Skeletal muscle cell (primary cell): ENCODE measurements at places on chromosomes 11 and 22.

DNA sequence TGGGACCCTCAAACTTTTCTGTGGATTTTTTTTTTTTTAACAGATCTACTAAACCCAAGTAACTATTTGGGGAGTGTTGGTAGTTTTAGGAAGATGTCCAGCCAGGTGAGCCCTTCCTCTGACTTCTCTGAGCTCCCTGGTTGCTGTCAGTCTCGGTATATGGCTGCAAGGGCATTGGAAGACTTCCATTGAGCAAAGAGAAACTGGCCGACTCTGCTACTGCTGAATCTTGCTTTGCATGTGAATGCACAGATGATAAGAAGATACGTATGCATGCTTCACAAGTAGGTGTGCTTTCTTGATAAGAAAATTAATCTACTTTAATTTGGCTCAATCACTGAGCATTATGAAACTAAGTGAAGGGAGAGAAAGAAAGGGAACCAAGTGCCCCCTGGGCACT, 51.1 kb downstream of the BARX2 start:
- no peak for DNase-seq

GRCh38 chr11:47583844-47584243, 2.6 kb upstream of the FAM180B start:
- no peak for DNase-seq

GRCh38 chr11:9462172-9462799, 1.5 kb downstream of the ZNF143 start:
- DNase-seq = no peak

DNA sequence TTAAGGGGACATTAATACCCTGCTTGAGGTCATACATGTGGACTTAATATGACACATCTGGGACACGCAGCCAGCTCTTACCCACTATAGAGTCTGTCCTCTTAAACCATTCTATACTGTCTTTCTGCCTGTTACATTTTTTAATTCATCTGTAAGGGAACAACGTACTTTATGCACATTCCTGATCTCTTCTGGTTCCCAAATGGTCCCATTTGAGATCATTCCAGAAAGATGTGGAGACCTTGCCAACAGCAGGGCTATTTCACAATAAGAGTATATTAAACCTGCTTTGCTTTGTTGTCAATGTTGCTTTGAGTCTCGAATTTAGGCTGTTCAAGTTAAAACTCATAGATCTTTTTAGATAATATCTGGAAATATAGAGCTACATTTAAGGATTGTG, 332.2 kb upstream of the RAG2 start:
- no peak for DNase-seq

GRCh38 chr22:47474464-47474863, 712.0 kb downstream of the TBC1D22A start:
- no peak for DNase-seq

DNA sequence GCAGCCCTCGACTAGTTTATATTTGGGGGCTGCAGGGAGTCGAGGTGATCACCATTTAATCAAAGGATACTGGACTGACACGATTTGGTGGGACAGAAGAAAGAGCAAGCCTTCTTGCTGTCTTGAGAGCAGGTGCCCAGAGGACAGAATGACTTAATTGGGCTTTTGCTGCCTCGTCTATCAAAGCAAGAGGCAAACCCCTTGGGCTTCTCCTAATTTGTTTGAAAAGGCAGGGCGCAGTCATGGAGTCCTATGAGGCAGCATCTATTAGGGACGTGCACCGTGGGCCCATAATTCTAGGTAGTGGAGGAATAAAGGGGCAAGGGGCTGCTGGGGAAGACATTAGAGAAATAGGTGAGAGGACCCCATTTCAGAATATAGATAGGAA, 1411.3 kb downstream of the TBC1D22A start:
- no peak for DNase-seq

DNA sequence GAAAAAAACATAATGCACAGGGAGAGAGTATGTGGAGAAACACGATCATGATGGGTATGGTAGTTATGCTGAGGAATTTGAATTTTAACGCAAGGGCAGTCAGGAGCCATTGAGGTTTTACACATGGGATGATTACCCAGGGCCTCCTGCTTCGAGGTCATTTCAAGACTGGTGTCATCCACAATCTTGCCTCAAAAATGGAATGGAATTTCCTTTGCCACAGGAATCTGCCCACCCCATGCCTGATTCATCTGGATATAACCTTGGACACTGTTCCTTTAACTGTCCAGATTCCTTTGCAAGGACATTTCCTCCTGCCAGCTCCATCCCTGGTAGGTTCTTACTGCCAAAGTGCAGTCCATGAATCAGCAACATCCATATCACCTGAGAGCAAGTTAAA, 655.9 kb upstream of the TENM4 start:
- DNase-seq = peak; percentile 72

- no peak for DNase-seq
Observed at GRCh38 chr22:19951346-19951745, 9.7 kb upstream of the TXNRD2 start.

DNA sequence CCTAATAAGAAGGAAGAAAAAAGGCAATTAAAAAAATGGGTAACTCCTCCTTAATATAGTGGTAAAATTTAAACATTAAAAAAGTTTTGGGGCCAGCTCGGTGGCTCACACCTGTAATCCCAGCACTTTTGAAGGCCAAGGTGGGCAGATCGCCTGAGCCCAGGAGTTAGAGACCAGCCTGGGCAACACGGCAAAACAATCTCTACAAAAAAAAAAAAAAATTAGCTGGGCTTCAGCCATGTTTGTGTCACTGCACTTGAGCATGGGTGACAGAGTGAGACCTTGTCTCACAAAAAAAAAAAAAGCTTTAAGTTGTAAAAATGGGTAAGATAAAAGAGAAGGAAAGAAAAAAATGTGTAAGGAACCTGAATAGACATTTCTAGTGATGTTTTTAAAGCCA, 11.3 kb upstream of the FBXO3 start:
- no peak for DNase-seq
